ENCODE measurements at places on chromosomes 2 and 18.
A peak's percentile ranks its signal among the peaks of the same experiment; 100 is the strongest.

- no peak for DNase-seq
Measured at GRCh38 chr2:6523476-6523875, 342.2 kb downstream of the CMPK2 start.

DNA sequence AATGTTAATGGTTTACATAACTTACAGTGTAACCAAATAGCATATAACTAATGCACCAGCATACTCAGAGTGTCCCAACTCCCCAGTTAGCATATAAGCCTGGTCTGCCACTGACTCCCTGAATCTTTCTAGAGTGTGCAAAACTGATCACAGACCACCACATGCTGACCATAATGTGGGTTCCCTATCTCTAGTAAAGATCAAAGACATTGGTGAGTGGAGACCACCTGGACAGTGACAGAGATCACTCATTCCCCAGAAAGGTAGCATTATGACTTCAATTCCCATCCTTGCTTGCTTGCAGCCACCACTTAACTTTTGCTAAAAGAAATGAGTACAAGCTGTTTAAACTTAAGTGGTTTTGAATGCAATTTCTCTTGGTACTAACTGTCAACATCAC, 39.0 kb downstream of the KANSL1L start:
- DNase-seq = no peak

- no peak for DNase-seq
Measured at GRCh38 chr2:167353605-167354280, 465.5 kb downstream of the XIRP2 start.

GRCh38 chr2:142682528-142682927, 194.9 kb upstream of the KYNU start:
- no peak for DNase-seq

- no peak for DNase-seq
Measured at GRCh38 chr2:237919593-237919992, 47.2 kb upstream of the UBE2F start.

DNA sequence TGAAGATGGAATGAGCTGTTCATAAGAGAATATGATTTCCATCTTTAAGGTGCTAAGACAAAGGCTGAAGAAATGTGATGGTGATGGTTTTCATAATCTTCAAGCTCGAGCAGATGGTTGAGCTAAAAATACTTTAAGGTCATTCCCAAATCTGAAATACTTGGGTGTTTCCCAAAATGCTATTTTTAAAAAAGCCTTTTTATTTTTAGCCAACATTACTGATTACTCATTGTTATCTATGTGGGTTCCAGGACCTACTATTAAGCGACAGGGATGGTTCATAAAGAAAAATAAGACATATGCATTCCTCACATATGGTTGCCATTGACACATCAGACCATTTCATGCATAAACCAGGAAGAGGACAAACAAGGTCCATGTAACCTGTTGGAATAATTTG, 298.5 kb downstream of the PLCL1 start:
- no peak for DNase-seq

DNA sequence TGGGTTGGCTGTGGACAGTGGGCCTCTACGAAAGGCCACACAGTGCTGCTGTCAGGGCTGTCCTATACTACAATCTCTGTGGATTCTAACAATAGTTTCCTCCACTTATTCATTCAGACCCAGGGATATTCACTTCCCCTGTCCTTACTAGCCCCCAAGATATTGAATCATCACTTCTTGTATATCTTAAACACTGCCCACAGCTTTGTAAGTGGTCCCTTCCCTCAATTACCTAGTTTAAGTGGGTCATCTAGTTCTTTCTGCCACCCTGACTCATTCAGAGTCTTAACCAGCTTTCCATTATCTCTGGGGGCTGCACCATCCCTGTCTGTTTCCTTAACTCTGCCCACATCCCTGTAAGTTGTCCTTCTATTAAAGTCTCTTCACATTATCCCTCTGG, 69.2 kb downstream of the CD28 start:
- DNase-seq = no peak

DNA sequence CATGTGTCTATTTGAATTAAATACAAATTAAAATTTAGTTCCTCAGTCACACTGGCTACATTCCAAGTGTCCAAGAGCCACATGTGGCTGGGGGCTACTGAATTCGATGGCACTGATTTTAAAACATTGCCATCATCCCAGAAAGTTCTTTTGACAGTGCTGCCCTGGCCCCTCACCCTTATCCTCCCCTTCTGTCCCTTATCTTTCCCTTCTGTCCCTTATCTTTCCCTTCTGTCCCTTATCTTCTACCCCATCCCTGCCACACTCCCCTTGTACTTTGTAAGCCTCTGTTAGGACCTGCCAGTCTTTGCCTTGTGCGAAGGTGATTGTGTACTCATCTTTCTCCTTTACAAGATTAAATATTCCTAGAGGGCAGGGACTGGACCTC, 85.2 kb downstream of the DNMT3A start:
- no peak for DNase-seq

GRCh38 chr2:186827411-186827810, 21.6 kb downstream of the ZSWIM2 start:
- DNase-seq = no peak

DNA sequence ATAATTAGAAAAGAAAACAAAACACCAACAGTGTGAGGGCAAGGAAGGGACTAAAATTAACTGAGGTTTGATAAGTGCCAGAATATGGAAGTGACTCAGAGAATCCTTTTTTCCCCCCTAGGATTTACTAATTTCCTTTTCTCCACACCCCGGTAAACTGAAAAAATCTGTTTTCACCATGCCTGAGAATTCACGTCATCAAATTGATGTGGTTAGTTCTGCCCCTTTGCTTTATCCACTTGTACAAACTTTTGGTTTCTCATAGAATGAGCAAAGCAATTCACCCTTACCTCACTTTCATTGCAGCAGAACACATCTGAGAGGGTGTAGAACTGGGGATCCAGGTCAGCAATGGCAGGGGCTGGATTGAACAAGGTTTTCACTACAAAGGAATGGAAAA, 57.8 kb downstream of the RBKS start:
- no peak for DNase-seq

DNA sequence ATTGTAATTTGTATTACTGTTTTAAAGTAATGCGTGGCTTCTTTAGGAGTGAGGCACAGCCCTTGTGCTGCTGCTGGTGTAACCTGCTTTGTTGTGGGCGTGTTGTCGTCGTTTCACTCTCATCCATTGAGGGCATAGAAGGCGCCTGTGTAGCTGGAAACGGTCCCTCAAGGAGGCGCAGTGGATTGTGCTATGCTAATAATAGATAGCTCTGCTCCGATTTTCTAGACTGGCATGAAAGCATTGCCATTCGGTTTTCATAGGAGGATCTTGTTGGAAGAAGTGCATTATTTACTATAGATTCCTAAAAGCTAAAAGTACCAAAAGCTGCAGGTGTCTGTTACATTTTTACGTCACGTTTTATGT, 17.9 kb downstream of the RAB12 start:
- DNase-seq = no peak

- peak; percentile 20 for DNase-seq
Measured at GRCh38 chr2:215920244-215921100, 92.9 kb downstream of the MREG start.

GRCh38 chr2:64737547-64737946, 83.8 kb upstream of the SERTAD2 start:
- DNase-seq = no peak

DNA sequence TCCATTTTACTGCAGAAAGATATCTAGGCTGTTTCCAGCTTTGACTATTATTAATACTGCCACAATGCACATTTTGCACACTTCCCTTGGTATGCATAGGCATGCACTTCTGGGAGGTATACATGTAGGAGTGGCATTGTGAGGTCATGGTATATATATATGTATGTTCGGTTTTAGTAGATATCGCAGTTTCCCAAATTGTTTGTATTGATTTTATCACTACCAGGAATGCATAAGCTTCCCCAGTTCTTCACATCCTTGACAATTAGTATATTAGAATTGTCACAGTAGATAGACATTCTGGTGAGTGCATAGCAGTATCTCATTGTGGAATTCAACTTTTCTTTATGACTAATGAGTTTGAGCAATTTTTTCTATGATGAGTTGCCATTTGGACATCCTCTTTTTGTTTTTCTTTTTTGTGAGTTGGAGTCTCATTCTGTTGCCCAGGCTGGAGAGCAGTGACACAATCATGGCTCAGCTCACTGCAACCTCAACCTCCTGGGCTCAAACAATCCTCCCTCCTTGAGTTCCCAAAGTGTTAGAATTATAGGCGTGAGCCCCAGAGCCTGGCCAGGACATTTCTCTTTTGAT, 4.2 kb upstream of the GRB14 start:
- DNase-seq = no peak

DNA sequence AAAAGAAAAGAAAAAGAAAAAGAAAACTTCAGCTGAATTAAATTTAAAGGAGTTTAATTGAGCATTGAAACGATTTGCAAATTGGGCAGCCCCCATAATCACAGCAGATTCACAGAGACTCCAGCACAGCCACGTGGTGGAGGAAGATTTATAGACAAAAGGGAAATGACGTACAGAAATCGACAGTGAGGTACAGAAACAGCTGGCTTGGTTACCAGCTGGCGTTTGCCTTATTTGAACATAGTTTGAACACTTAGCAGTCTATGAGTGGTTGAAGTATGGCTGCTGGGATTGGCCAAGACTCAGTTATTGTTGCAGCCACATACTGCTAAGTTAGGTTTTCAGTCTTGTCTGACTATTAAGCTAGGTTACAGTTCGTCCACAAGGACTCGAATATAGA, 312.2 kb upstream of the SLC14A2 start:
- DNase-seq = no peak

DNA sequence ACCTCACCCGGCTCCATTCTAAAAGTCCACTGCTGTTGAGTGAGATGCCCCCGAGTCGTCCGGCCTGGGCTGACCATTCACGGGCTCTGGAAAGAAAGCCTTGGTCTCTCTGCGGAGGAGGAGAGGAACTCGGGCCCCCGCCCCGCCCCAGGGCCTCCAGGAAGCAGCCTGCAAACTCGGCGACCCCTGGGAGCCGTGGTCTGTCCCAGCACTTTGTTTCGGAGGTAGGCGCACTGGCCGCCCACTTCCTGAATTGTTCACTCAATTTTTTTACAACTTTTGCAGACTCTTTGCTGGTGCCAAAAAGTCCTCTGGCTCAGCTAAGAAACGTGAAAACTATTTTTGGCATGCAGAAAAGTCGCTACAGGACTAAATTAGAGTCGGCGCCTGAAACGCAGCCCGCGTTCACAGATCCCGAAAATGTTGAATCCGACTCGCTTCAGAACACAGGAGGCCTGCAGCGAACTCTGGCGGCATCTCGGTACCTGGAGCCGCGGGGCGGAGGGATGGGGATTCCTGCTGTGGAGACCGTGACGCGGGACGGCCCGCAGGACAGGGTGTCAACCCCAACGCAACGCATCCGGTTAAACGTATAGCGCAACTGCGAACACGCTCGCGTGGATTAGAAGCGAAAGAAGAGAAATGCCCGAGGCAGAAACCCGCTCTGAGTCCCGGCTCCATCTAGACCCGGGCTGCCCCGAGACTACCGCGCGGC, 1.5 kb downstream of the PXDN start:
- DNase-seq = no peak

DNA sequence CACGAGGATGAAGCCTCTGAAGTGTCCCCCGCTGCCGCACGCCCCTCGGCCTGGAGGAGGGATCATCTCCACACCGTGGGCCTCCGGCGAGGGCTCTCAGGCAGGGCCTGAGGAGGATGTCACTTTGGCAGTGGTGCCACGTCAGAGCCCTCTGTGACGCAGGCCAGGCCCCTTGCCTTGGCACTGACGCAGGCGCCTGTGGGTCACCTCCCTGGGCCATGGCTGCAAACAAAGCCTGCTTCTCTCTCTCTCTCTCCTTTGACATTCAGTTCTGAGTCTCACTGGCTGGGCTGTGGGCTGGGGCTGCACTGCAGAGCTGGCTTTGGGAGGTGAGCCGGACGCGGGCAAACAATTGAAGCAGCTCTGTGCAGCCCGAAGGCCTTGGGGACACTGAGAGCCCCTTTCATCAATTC, 273.7 kb downstream of the TWIST2 start:
- no peak for DNase-seq

- no peak for DNase-seq
Measured at GRCh38 chr2:7709907-7710306, 792.7 kb downstream of the RNF144A start.

DNA sequence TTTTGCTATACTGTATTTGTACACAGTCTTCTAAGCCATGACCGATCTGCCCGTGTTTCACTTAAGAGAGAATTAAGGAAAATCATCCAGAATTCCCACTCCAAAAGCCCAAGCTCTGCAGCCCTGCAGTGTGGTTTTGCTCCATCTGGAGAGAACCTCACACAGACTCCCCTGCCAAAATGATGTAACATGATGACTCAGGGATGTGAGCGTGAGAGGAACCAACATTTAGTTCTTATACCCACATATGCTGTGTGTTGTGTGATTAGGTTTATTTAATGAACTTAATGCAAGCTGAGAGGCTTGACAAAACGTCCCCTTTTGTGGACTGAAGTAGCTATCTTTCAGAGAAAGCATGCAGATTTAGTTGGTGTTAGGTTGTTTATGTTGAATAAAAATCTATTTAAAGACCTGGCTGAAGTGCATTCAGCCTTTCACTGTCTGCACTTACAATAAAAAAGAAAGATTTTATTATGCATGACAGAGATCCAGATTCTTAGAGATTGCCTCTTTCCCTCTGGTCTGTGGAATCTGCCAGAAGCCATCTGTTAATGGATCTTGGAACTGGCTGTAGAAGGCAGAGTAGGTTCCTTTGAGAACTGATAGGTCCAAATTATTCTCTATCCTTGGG, 6.3 kb downstream of the RAB12 start:
- DNase-seq = no peak

DNA sequence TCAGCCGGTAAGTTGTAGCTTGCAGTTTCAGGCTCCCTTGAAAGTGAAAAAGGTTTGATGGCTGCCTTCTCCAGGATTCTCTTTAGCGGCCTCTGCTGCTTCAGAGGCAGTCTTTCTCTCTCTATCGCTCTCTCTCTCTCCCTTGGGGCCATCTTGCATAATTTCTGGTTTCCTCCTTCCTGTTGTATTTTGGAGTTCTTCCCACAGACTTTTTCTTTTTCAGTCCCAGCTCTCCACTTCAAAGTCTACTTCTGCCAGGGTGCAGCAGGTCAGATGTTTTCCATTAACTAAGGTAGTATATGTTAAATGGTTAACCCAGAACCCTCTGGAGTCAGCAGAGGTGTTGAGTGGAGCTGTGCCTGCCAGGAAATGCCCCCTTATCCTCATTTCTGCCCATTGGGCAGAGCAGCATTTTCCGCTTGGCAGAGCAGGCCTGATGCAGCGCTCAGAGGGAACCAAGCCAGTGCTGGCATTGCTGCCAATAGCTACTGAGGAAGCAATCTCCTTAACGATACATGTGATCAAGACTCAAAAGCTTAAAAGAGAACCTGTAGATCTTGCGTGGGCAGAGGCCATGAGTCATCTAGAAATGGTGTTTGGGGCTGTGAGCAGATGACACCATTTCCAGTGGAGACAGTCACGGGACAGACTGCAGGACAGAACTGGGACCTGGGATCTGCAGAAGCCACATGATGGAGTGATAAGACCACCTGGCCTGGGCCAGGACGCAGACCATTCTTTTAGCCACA, 20.8 kb downstream of the DBI start:
- DNase-seq = no peak

GRCh38 chr2:221309892-221310583, 262.1 kb downstream of the EPHA4 start:
- no peak for DNase-seq

Data from stimulated activated CD8-positive, alpha-beta memory T cell treated with anti-CD3 and anti-CD28 coated beads, Interleukin-12 subunit alpha, Interleukin-12 subunit beta, amount 100 ng/mL, for 1 hour (primary cell).